ENCODE measurements at places on chromosomes 13 and 19.
A peak's percentile ranks its signal among the peaks of the same experiment; 100 is the strongest.

DNA sequence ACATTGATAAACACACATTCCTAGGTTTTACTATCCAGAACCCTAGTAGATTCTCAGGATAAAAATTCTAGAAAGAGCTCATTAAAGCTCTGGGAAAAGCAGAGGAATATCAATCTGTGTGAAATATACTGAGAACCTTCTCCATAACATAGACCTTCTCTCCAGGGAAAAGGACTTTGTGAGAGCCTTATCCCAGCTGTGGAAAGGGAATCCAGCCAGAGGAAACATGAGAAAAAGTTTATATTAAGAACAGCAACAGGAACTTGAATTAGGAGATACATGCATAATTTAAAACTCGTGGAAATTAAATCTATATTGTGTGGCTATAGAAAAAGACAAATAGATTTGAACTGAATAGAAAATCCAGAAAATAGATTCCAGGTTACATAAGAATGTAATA, 1639.9 kb downstream of the EFNB2 start:
- DNase-seq = no peak

GRCh38 chr13:20825477-20825875, 51.7 kb upstream of the EEF1AKMT1 start:
- DNase-seq = no peak

GRCh38 chr19:48797103-48797502, 13.7 kb downstream of the BCAT2 start:
- DNase-seq = no peak

DNA sequence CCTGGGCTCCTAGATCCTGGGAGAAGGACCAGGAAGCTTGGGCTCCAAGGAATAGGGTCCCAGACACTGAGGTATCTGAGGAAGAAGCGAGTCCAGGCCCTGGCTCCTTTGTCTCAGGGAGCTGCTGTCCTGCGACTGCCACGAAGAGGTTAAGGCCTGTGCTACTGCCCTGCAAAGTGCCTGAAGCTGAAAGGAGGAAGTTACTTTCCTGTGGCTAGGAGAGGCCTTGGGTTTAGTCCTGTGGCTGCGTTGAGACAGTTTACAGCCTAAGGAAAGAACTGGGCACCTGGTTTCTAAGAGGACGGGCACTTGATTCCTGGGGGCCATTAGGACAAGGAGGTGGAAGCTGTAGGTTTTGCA, 2.8 kb downstream of the MYADM start:
- DNase-seq = no peak

DNA sequence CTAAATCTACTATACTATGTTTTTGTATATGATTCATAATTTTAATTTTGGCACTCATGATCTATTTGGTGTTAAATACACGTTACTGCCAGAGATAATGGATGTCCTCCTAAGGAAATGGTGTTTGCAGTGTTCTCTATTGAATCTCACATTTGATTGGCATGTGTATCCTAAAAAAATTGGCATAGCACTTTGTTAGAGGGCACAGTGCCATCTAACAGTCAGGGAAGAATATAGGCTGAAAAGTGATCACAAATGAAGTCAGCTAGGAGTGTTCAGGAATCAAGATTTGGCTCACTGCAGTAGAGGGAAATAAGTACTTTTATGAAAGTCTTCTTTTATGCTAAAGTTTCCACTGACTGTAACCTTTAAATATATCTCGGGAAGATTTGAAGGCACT, 624.6 kb downstream of the GPC6 start:
- DNase-seq = no peak

DNA sequence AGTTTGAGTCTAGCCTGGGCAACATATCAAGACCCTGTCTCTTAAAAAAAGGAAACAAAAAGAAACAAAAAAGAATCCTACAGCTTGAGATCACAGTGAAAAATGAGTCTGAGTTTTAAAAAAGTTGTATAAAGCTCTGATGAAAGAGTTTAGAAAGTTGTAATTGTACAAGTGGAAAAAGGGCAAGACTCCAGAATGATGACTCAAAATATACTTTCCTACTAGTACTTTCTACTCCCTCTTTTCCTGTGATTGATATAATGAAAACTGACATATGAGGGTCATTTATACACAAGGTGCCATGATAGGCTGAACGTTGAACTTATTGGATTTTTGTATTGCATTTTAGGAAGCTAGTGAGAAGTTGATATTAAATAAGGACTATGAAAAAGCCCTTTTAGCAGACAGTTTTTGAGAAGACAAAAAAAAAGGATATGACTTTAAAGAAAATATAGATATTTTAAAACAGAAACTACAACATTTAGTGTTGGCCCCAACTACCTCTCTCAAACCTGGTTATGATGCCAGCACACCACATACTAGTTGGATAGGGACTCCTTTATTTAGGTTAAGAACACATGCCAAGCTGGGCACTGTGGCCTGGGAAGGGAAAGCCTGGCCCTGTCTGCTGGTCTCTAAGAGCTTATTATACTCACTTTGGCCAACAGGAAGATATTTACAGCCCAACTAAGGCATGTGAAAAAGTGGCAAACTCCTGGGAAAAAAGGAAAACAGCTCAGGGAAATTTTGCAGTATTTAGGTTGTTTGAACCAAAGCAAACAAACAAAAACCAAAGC, 116.6 kb downstream of the KL start:
- no peak for DNase-seq

DNA sequence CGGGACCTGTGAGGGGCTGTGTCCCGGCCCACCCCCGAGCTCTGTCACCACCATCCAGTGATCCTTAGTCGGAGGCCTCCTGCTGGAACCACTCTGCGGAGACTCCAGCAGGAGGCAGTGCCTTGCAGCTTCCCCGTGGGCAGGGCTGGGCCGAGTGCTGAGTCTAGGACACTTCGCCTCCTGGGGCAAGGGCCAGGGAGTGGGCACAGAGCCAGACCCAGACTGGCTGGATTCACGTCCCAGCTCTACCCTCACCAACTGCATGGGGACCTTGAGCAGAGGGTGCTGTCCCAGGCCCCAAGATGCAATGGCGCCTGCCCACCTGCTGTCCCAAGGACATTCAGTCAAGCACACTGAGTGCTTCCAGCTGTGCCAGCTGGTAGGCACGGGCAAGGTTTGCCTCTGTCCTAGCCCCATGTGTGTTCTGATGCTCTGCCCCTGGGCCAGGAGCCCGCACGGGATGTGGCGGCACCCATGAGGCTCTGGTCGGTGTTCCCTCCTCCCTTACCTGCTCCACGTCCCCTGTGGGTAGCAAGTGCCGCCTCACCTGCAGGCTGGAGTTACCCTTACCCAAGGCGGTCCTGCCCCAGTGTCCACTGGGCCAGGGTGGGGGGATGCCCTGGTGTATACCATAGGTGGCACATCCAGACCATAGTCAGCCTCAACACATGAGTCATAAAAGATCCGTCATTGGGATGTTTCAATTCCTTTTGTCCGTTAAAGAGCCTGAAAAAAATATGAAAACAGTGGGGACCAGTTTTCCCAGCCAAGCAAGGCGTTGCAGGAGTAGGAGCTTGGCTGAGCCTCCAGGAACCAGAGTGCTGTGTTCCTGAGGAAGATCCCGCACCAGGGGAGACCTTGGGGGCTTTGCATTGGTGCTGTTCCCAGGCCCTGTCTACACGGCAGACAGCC, 7.4 kb downstream of the FZR1 start:
- DNase-seq = no peak

GRCh38 chr19:6017576-6017975, 39.6 kb upstream of the RANBP3 start:
- no peak for DNase-seq

DNA sequence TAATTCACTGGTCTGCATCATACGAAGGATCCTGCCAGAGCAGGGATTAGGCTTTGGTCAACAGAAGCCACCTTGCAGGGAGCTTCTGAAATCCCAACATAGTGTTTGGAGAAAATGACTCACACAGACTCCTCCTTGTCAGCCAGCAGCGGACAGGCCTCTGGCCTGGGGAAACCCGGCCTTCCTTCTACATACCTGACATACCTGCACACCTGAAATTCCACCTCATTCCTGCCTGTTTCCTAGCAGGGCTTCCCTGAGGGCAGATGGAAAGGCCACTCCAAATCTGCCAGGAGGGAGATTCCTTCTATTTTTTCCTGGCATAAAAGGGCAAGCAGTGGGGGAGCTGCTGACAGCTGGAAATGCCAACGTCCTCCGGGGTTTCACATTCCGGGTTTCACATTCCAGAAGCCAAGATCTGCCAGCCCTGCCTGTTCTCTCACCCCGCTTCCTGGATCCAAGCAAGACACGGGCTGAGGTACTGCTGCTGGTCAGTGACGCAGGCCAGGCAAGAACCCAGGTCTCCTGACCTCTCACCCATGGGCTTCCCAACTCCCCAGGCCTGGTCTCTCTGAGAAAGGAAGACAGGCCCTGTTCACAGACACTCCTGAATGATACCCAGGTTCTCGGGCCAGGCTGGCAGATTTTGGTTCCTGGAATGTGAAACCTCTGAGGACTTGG, 18.2 kb upstream of the IGFL1 start:
- no peak for DNase-seq

- peak; percentile 21 for DNase-seq
These were observed 4.7 kb downstream of the CCDC8 start for GRCh38 chr19:46408664-46409039.

- DNase-seq = no peak
These were observed 228.8 kb upstream of the STARD13 start for GRCh38 chr13:33514362-33514761.

DNA sequence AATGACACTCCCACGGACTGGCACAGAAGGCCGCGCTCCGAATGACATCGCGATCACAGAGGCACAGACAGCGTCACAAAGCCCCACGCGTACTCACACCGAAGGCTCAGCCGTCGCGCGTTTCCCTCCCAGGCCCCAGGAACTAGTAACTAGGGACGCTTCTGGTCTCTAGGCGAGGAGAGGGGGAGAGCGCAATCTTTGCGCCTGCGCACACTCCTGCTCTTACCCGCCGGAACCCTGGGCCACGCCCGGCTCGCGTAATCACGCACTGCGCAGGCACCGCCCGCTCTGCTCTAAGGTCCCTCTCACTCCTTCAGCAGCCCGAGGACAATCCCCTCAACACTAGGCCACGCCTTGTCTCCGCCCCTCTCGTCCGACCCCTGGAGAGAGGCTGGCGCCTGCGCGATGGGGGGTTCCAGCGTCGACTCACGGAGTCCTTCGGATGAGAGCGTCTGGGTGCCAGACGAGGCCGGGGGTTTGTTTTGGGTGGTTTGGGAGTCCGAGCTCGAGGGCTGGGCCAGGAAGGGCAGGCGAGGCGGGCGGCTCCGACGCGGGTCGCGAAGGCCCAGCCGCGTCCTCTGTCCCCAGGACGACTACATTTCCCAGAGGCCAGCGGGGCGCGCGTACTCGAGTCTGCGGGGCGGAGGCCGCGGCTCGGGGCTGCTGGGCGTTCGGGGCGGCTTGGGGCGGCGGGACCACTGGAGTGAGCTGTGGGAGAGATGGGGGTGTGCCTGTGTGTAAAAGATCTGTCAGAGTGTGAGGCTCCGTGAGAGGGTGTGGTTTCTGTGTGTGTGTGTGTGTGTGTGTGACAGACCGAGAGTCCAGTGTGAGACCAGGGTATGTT, at the start of gene ZNF471:
Gene ZNF471, plus strand, starts transcription at position 410 of the 844 bp plus-strand sequence. CDS start 3,717 bp downstream, outside the sequence.
- peak; percentile 98 for DNase-seq

- DNase-seq = no peak
These were observed 404.5 kb downstream of the KCTD12 start for GRCh38 chr13:76481738-76482137.

GRCh38 chr13:34166406-34166805, 348.5 kb downstream of the RFC3 start:
- DNase-seq = no peak

DNA sequence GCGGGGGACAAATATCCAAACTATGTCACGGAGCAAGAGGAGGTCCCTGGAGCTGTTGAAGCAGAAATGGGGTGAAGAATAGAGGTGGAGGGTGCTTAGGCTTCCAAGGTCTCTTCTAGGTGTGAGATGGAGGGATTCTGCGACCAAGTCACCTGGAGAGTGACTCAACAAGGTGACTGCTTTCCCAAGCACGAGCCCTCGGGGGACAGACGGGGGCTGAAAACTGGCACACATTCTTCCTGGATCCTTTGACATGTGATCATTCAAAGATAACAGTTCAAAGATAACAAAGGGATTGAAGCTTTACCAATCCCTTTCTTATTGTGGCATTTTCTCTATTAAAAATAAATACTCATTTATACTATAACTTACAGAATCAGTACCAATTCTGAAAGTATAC, 2.2 kb upstream of the TEX101 start:
- DNase-seq = no peak

DNA sequence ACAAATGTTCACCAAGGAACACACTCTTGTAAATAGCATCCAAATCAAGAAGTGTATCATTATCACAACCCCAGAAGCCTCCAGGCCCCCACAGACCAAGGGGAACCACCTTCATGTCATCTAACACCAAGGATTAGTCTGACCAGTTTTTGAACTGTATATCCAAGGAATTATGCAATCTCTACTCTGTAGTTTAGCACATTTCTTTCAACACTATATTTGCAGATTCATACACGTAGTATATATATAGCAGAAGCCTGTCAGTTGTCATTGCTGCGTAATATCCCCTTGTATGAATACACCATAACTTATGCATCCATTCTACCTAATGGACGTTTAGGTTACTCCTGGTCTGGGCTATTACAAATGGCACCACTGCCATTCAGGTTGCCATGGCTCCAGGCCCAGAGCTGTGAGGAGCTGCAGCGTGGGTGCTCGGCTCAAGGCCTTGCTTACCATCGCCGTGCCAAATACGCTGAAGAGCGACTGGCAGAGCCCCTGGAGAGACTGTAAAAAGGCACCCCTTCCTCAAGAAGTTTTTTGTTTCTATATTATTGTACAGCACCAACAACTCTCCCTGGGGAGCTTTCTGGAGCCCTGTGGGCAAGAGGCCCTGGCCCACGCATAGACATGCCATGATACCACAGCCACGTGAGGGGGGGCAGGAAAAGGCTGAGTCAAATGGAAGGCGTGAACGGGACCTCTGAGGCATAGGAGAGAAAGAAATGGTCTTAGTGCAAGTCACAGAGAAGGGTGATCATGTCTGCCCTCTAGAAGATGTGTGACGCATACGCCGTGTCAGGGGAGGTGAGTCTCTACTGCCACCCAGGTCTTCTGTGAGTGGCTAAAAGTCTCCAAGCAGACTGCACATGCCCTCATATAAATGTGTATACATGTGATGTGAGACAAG, 10.8 kb downstream of the LATS2 start:
- DNase-seq = no peak

DNA sequence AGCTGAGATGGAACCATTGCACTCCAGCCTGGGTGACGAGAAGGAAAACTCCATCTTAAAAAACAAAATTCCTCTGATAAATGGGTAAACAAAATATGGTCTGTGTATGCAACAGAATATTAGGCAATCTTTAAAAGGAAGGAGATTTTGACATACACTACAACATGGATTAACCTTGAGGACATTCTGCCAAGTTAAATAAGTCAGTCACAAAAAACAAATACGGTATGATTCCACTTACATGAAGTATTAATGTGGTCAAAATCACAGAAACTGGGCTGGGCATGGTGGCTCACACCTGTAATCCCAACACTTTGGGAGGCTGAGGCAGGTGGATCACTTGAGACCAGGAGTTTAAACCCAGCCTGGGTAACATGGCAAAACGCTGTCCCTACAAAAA, 3.0 kb upstream of the ZNF444 start:
- no peak for DNase-seq
